ENCODE measurements at places on chromosomes 13 and 19. TPM values are rescaled to one million over a fixed set of nuclear protein-coding genes. Genes with fewer than 3 reads are reported as not detected.

The LIM2 gene
- total RNA-seq = not detected

The PTH2 gene
- not detected for total RNA-seq

The KCNK6 gene
- total RNA-seq = 11.8 TPM

The SHC2 gene
- total RNA-seq = 10.8 TPM

The ZNF446 gene
- 6.0 TPM for total RNA-seq

The UBL3 gene
- 44.1 TPM for total RNA-seq

The CCDC9 gene
- 8.0 TPM for total RNA-seq

The RXFP2 gene
- not detected for total RNA-seq

The TGFB1 gene
- total RNA-seq = 9.2 TPM

The PSPN gene
- total RNA-seq = 1.4 TPM

The RFPL4AL1 gene
- total RNA-seq = not detected

The ELSPBP1 gene
- total RNA-seq = not detected

The NDFIP2 gene
- total RNA-seq = 49.3 TPM

The CD79A gene
- 0.37 TPM for total RNA-seq

The PALM3 gene
- 0.90 TPM for total RNA-seq

The KRTDAP gene
- not detected for total RNA-seq

The MED25 gene
- total RNA-seq = 16.7 TPM

The NCR1 gene
- 0.32 TPM for total RNA-seq

The KLK14 gene
- total RNA-seq = not detected

The PNMA8B gene
- total RNA-seq = 4.0 TPM

The KLF16 gene
- 3.6 TPM for total RNA-seq

The NKPD1 gene
- total RNA-seq = 0.58 TPM

The ZNF560 gene
- 0.21 TPM for total RNA-seq

The SYDE1 gene
- total RNA-seq = 12.8 TPM

The PRR22 gene
- 0.48 TPM for total RNA-seq

The ZNF723 gene
- total RNA-seq = not detected

The ZNF527 gene
- total RNA-seq = 17.2 TPM

The CYP4F11 gene
- 1.0 TPM for total RNA-seq

The PRKCG gene
- total RNA-seq = 0.32 TPM

The SIRT2 gene
- 39.8 TPM for total RNA-seq

The ZNF729 gene
- total RNA-seq = not detected

The MAMSTR gene
- total RNA-seq = 2.5 TPM

The CGB3 gene
- total RNA-seq = not detected

The DKKL1 gene
- total RNA-seq = not detected

The CCDC169 gene
- 7.0 TPM for total RNA-seq

The KLK4 gene
- not detected for total RNA-seq

The TEX101 gene
- total RNA-seq = not detected

The RAB3D gene
- 13.4 TPM for total RNA-seq

The POLRMT gene
- total RNA-seq = 10.3 TPM

The KISS1R gene
- total RNA-seq = not detected

The SIGLECL1 gene
- not detected for total RNA-seq

The TSHZ3 gene
- total RNA-seq = 25.9 TPM

The PLVAP gene
- 23.6 TPM for total RNA-seq

The DCT gene
- 0.21 TPM for total RNA-seq

The FGF22 gene
- not detected for total RNA-seq

The SBSN gene
- not detected for total RNA-seq

The TNFRSF19 gene
- total RNA-seq = 17.6 TPM

The GRIK5 gene
- 2.5 TPM for total RNA-seq

The CARS2 gene
- 53.9 TPM for total RNA-seq

The RNF113B gene
- not detected for total RNA-seq

Measured in urinary bladder (tissue), 4 donors.